Pons (tissue), 1 donor: ENCODE measurements at places on chromosomes 1 and 21.

- DNase-seq = no peak
Measured at GRCh38 chr1:212600071-212600915, 8.3 kb upstream of the ATF3 start.

GRCh38 chr1:237482777-237483176 is 407.9 kb downstream of the ZP4 start:
- DNase-seq = no peak

GRCh38 chr1:170893655-170894297 is 41.6 kb upstream of the MROH9 start:
- DNase-seq = peak; percentile 6

- no peak for DNase-seq
Measured at GRCh38 chr1:95127380-95127779, 10.2 kb downstream of the TLCD4 start.
